ENCODE measurements at places on chromosomes 16 and 17.

DNA sequence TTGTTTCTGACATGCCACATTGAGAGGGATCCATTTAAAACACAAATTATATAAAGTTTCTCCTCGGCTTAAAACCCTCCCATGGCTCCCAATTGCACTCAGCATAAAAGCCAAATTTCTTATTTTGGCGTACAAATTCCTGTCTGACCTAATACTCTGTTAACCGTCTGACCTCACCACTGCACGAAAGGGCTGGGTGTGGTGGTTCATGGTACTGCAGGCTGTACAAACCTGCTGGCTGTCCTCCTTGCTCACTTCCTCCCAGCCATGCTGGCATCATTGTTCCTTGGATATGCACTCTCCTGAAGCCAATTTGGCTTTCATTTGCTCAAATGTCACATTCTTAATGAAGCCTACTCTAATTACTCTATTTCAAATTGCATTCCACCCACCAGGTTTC, 301.6 kb upstream of the C16orf82 start:
- no peak for DNase-seq

DNA sequence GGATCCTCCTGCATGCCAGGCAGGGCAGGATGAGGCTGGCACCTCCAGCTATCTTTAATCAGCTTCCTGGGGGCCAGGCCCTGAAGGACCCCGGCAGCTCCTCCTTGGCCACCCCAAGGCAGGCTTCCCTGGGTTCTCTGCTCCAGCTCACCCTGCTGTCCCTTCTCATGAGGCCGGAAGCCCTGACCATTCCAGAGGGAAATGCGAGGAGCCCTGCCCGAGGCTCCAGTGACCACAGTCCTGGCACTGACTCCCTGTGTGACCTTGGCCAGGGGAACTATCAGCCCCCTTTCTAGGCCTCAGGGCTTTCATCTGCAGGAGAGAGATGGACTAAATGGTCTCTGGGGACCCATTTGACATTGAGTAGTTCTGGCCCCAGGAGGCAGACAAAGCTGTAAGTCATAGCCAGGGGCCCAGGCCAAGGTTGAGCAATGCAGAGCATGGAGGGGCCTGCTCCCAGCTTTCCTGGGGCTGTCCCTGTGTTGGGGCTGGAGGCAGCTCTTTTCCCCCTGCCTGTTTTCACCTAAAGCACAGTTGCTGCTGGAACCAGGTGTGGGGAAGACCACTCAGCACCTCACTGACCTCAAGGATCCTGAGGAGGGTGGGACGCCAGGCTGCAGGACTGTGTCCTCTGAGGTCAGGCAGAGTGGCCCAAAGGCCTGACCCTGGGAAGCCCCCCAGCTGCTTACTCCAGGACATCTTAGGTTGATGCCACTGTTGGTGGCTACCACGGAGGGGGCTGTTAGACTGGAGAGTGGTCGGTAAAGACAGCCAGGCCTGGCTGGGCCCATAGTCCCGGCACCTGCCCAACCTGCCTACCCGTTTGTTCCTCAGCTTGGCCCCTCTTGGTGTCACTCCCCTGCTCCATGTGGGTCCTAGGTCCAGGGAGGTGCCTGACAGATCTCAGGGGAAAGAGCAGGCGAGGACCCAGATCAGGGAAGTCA, 8.1 kb downstream of the KCNH6 start:
- DNase-seq: no peak

GRCh38 chr16:84821179-84821578, 1.4 kb downstream of the CRISPLD2 start:
- no peak for DNase-seq

DNA sequence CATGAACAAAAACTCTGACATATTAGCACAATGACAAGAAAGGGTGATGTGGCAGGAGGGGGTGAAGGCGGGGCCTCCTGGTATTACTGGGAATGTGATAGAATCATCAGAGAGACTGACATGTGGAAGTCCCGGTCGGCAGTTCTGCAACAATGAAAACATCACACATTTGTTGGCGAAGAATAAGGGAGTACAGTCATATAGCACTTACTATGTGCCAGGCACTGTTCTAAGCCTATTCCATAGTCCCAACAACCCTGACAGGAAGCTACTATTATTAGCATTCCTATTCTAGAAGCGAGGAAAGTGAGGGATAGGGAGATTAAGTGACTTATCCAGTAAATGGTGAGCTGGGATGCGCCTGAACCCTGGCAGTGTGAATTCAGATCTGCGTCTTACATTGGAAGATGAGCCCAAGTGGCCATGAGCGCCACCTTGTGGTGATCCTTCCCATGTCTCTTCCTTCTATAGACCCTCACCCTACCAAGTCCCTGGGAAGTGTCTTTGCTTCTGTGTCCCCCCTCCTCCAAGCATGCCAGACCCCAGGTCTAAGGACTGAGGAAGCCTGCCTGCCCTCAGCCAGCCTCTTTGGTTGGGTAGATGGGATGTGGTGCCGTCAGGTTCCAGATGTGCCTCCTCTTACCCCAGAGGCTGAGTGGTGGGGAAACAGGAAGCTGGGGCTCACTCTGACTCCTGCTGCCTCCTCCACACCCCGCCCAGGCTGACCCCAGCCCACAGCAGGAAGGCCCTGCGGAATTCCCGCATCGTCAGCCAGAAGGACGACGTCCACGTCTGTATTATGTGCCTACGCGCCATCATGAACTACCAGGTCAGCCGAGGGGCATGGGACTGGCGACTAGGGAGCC, 14.0 kb downstream of the FMNL1 start:
- peak; percentile 68 for DNase-seq

GRCh38 chr17:67515490-67516083, 138.5 kb downstream of the PITPNC1 start:
- DNase-seq: no peak

Data from activated CD4-positive, alpha-beta T cell treated with anti-CD3 and anti-CD28 coated beads for 1 hour (primary cell).